ENCODE measurements at places on chromosomes 3 and 15. TPM values are rescaled to one million over a fixed set of nuclear protein-coding genes. Genes with fewer than 3 reads are reported as not detected.

DNA sequence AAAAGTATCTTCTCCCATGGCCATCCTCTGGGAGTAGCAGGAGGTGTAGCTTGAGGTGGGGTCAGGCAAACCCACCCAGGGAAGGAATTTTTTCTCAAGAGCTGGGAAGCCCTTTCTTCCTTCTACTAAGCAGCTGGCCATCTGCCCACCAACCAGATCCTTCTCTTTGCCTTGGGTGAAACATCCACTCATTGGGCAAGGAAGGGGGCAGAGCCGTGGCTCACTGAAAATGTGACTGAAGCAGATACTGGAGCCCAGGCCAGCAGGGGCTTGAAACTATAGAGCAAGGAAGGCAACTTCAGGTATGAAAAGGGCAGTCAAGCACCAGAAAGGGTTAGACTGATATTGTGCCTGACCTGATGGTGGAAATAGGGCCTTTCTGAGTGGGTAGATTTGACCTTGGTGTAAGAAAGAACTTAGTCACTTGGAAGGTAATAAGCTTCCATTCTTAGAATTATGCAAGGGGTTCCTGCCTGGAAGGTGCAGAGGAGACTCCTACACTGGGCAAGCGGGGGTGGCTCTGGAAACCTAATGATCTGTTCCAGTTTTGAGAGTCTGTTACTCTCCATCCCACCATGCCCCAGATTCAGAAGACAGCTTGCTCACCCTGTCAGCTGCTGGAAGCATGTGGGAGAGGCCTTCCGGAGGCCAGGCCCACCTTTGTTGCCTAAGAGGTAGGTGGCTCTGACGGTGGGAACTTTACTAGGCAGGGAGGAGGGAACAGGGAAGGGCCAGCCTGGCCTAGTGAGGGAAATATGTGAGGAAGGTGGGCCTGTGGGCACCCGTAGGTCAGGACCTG, 22.0 kb upstream of the PLA2G4E start:
- DNase-seq = no peak

Gene SLC12A1
- 267 TPM for polyA plus RNA-seq

GRCh38 chr3:8266730-8267131, 234.9 kb upstream of the LMCD1 start:
- DNase-seq = no peak

DNA sequence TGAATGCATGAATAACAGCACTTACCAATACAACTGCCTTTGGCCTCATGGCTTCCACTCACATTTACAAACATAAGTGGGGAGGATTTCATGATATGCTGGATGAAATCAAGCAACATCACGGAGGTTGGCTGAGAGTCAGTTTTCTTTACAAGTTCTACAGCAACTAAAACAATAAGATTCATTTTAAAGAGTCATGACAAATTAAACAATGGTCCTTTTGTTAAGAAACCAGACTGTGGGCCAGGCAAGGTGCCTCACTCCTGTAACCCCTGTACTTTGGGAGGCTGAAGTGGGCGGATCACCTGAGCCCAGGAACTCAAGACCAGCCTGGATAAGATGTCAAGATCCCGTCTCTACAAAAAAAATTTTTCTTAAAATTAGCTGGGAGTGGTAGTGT, 12.4 kb downstream of the ATR start:
- DNase-seq = no peak

Gene TRPM1
- 0.21 TPM for polyA plus RNA-seq

Gene SERPINI2
- 1.0 TPM for polyA plus RNA-seq

Gene SNRPN
- polyA plus RNA-seq = 232 TPM

Gene EFCC1
- polyA plus RNA-seq = 3.0 TPM

Gene GHSR
- not detected for polyA plus RNA-seq

DNA sequence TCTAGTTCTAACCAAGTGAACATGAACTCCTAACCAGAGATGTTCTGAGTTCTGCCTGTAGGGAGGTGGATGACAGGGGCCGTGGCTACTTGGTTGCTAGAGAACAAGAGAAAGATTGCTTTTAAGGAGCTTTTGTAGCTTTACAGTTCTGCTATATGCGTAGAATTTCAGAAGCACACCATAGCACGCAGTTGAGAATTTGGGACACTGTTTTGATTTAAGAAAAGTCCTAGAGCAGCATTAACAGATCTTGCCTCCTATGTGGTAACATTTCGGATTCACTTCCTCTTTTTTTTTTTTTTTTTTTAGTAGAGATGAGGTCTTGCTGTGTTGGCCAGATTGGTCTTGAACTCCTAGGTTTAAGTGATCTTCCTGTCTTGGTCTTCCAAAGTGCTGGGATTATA, 181.7 kb downstream of the TCF12 start:
- DNase-seq = no peak

GRCh38 chr3:21938267-21938681, 187.3 kb upstream of the ZNF385D start:
- no peak for DNase-seq

DNA sequence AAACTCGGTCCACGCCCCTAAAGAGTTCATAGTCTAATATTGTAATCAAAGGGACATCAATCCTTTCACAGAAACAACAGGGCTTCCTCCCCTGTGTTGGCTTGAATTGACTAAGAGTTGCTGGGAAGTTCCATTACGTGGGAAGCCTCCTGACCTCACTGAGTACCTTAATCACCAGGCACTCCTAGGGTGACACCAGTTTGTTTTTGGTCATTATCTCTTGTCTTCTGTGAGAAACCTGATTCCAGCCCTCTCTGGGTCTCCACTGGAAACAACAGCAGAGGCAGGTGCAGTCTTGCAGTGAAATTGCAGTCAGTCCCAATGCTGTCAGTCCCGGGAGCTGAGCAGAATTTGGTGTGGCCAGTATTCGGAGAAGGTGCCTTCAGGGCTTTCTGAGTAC, 55.4 kb downstream of the BOC start:
- no peak for DNase-seq

DNA sequence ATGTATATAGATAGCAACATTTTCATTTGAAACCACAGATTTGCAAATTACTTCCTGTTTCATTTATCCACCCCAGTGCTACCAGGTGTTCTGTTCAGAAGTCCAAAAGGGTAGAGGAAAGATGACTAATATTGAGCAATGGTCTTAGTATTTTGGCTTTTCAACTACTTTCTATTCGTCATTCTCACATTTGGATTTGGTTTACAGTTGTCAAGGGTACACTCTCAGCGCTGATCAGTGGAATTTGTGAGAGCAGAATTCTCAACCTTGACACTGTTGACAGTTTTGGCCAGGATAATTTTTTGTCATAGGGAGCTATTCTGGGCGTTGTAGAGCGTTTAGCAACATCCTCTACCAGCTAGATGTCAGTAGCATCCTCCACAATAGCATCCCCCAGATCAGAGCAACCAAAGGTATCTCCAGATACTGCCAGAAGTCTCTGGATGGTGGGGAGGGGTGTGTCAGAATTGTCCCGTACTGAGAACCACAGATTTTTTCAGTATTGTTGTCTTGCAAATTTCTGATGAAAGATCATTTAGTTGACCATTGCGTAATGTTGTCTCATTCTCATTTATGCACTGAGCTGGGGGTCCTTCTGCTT, 4.2 kb downstream of the HMCES start:
- no peak for DNase-seq

GRCh38 chr3:175659670-175660350, 800.7 kb downstream of the NAALADL2 start:
- DNase-seq = no peak

Gene IGF2BP2
- 122 TPM for polyA plus RNA-seq

Gene RBMS3
- 10.2 TPM for polyA plus RNA-seq

DNA sequence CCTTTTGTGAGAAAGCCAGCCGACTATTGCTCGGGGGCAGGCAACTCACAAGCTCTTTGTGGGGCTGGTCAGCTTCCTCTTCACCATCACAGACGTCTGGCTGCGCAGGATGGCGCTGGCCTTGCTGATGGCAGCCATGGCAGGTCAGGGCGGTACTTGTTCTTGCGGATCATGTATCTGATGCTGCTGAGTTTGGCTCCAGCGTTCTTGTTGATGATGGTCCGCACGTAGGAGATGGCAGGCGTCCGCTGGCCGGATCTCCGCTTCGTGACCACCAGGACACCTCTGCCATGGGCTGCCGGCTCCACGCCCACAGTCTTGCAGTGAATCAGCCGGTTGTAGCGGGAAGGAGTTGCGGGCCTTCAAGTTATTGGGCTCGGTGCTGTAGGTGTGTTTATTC, 67.9 kb upstream of the SLC7A14 start:
- DNase-seq = no peak

DNA sequence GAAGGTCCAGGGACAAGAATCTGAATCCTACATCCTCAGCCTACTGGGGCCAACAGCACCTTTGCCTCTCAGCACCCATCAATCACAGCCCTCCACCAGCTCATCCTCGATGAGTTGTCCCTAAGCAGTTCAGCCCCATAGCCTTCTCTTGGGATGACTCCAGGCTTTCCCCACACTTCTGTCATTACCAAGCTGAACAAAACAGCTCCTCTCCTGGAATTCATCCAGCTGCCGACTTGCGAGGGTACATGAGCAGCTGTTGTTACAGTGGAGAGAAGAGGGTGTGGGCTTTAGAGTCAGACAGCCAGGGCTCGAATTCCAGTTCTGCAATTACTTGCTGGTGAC, 69.0 kb upstream of the THBS1 start:
- no peak for DNase-seq

DNA sequence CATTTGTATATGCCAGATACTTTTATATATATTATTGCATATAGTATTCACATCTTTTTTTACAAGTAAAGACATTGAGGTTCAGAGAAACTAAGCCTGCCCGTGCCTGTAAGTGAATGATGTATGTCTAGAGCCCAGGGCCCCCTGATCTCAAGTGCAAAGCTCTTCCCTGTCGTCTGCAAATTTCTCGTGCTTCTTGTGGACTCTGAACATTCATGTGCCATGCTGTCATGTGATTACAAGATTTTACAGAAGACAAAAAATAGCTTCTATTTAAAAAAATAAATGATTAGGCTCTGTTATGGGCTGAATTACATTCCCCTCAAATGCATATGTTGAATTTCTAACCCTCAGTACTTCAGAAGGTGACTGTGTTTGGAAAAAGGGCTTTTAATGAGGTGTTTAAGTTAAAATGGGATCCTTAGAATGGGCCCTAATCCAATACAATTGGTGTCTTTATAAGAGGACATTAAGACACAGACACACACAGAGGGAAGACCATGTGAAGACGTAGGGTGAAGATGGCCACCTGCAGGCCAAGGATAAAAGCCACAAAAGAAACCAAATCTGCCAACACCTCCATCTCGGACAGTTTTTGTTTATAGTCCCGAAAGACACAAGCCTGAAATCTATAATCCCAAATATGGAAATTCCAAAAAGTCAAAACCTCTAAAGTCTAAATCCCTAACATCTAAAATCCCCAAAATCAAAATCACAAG, 3.9 kb upstream of the MASP1 start:
- DNase-seq = no peak

DNA sequence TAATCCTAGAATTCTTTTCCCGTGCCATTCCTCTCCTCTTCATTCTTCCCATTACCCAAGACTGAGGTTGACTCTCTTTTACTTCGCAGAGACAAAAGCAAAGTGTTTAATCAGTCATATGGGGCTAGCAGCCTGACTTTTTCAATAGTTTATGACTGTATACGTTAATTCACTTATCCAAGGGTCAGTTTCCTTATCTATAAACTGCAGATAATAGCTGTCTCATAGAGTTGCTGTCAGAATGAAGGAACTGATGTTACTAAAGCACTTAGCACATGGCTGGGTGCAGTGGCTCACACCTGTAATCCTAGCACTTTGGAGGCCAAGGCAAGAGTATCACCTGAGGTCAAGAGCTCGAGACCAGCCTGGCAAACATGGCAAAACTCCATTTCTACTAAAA, 43.5 kb upstream of the ULK4 start:
- no peak for DNase-seq

DNA sequence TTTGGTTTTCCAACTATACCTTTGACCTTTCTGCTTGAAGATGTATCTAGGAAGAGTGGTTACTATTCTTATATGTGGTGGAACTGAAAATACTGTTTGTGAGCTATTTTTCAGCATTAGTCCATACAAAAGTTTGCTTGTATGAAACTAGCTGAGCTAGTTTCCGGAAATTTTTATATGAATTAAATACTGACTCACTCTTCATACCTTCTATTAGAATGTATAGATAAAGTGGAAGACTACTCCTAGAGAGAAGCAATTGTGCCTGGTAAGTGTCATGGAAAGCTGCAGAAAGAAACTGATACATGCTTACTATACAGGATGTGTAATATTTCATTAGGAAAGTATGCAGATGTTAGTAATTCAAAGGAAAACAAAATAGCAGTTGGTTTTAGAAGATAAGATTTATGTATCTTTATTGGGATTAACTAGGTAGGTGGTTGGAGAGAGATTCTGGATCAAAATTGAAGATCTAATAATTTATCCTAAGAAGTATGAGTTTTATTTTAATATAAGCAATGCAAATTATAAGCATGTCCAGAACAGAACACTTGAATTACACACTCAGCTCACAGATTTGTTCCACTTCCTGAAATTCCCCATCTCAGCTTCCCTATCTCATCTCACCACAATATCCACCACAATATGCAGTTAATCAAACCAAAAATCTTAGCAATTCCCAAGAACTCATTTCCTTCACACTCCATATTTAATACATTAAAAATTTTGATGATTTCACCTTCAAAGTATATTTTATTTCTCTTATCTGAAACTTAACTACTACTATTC, 82.8 kb downstream of the BCHE start:
- no peak for DNase-seq

GRCh38 chr15:66306381-66306780, 13.0 kb downstream of the DIS3L start:
- no peak for DNase-seq

All from renal pelvis (tissue), 12 donors.